ENCODE measurements at places on chromosomes 1 and 21.
A peak's percentile ranks its signal among the peaks of the same experiment; 100 is the strongest.

GRCh38 chr1:46158312-46159281, 16.3 kb upstream of the TSPAN1 start:
- no peak for DNase-seq

GRCh38 chr1:97433094-97433823, 487.6 kb downstream of the DPYD start:
- no peak for DNase-seq

- no peak for DNase-seq
Observed at GRCh38 chr1:235917267-235917811, 50.6 kb upstream of the LYST start.

GRCh38 chr1:246106342-246106763, 400.7 kb downstream of the SMYD3 start:
- no peak for DNase-seq

GRCh38 chr1:47533793-47534328, 96.0 kb downstream of the FOXD2 start:
- no peak for DNase-seq

GRCh38 chr21:45442276-45442675, 37.3 kb downstream of the COL18A1 start:
- DNase-seq = no peak

- peak; percentile 43 for DNase-seq
Observed at GRCh38 chr1:214146523-214146922, 134.4 kb upstream of the SMYD2 start.

DNA sequence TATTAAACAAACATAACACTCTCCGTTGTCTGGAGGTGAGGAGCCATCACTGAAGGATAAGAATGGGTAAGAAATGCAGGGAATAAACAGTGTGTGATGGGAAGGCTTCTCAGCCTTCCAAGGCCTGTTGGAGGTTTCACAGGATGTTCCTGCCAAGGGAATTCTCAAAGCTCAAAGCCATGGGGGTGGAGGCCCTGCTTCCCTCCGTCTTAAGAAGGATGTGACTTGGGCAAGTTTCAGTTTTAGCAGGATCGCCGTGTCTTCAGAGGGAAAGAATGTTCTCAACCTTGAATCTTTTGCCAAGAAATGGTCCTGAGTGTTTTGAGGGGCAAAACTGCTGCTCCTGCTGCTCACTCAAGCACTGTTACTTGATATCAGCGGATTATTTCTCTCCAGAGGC, 41.7 kb upstream of the IL20 start:
- no peak for DNase-seq

DNA sequence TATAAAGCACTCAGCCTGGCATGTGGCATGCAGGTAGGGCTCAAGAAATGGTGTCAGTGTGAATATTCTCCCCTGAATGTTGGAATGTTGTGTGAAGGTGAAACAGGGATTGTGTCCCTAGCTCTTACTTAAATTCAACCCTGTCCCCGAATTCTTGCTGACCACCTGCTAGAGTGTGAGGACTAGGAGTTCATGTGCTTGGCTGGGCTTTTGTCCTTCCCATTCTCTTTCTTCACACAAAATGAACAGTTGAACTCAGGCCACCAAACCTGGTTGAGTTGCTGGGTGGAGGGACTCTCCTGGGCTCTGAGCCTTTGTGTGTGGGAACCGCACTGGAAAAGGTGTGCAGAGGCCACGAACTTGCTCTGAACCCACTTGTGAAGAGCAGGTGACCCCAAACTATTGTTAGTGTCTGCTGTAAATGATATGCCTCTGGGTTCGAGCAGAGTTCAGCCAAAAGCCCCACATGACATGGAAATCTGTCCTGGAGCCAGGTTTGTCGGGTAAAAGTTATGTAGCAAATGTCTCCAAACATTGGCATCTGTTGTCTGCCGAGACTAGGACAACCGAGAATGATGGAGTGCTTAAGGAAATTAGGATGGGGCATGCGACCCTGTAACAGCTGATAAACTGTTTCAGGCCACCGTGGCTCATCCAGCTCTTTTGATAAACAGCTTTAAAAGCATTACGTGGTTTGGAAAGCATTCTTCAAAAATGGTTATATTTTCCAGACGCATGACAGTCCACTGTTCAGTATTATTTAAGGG, 144.2 kb downstream of the DHRS3 start:
- no peak for DNase-seq

GRCh38 chr1:89865498-89866382, 44.9 kb downstream of the LRRC8D start:
- DNase-seq = no peak

GRCh38 chr1:50620680-50621329, 197.6 kb upstream of the DMRTA2 start:
- peak; percentile 45 for DNase-seq

GRCh38 chr1:164518692-164519332, 40.2 kb upstream of the PBX1 start:
- no peak for DNase-seq

- DNase-seq = no peak
Observed at GRCh38 chr1:151801846-151802245, 3.4 kb downstream of the LINGO4 start.

DNA sequence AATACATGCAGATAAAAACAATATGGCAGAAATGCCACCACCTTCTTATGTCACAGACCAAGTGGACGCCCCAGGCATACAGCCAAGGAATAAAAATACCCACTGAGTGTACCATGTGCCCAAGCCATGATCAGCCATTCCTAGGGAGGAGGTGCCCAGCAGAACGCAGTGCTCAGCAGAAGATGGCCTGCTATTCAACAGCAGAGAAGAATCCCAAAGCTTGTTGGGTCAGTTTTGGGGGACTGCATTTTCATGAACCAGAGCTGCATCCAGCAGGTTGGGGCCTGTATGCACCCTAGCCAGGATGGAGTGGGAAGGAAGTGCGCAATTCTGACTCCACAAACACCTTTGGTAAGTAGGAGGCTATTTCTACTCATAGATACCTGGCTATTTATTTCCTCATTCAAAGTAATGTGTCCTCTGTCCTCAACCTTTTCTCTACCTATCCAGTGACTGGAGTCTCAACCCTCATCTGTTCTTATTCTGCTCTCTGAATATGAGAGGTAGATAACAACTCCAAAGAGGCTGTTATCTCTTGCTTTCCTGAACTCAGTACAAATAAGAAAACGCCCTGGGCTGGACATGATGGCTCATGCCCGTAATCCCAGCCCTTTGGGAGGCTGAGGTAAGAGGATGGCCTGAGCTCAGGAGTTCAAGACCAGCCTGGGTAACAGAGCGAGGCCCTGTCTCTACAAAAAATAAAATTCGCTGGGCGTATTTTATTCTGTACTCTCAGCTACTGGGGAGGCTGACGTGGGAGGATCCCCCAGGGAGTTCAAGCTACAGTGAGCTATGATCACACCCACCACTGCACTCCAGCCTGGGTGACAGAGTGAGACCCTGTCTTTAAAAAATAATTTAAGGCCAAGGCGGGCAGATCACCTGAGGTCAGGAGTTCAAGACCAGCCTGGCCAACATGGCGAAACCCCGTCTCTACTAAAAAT, 2.5 kb upstream of the PLEKHM2 start:
- no peak for DNase-seq

- DNase-seq = no peak
Observed at GRCh38 chr1:27557596-27558340, 46.2 kb downstream of the AHDC1 start.

DNA sequence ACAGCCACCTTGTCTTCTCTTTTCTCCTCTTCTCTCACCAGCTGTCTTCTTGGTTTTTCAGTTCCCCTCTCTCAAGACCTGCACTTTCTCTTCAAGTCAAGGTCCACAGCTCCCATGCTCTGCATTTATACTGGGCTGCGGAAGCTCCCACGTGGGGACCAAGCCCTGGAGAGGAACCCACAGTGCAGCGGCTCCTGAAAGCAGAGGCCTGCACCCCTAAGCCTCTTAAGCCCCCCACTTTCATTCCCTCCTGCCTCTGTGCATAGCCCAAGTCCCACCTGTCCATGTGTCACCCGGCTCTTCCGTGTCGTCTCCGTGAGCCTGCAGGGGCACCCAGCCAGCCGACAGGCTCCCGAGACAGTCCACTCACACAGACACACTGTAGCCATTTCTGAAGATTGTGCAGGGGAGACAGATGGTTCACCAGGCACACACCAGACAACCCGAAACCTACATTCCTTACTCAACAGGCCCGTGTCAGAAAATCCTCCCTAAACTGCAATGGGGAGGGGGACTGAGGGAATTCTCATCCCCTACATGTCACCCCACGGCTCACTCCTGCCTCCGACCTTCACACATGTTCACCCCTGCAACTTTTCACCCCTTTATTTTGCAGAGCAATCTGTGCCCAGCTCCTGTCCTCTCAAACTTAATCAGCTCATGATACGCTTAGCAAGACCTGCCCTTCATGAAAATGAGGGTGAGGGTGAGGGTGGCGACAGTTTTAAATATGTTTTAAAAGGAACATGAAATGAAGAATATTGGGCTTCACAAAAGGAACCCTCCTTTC, 6.3 kb downstream of the MX2 start:
- DNase-seq = no peak

DNA sequence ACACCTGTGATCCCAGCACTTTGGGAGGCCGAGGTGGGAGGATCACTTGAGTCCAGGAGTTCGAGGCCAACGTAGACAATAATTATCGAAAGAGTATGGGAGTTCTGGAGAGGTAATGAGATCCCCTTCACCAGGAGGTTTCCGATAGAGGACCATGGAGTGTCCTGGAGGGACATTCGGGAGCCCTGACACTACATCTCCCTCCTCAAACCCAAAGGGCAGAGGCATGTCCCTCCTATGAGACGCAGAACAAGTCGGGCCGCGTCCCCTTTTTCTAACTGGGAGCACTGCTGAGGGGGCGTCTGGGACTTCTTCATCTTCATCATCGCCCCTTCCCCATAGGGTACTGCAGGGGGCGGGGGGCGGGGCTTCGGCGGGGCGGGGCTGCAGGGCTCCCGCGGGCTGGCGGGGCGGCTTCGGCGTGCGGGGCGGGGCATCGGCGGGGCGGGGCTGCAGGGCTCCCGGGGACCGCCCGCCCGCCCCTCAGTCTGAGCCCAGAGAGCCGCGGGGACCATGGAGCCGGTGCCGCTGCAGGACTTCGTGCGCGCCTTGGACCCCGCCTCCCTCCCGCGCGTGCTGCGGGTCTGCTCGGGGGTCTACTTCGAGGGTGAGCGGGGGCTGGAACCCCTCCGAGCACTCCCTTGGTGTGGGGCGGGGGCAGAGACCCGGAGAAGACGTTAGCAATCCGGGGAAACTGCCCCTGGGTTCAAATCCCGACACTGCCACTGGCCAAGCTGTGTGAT, at the start of gene THEMIS2:
Gene THEMIS2 (plus strand): TSS at position 486 of the 743 bp plus-strand sequence. CDS start 28 bp downstream, at position 514.
- DNase-seq = no peak

DNA sequence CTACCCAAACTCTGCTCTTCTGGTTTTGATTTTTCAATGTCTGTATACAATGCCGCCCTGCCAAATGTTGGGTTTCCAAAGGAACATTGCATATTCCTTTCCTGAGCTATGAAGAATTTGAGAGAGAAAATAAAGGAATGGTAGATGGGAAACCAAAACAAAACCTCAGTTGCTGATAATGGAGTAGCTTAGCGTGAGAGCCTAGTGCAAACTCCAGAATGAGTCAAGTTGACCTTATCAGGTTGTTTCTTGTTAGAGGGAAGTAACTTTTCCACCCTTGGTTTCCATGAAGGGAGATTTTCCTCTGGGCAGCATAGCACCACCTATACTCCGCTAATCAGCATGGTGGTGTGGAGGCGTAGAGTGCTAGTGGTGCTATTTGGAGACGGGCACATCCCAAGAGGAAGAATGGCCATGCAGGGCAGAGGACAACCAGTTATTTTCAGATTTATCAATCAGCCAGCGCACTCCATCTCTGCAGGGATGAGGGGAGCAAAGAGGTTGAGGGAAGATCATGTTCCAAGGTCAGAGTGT, 51.6 kb downstream of the BACH1 start:
- DNase-seq = no peak

DNA sequence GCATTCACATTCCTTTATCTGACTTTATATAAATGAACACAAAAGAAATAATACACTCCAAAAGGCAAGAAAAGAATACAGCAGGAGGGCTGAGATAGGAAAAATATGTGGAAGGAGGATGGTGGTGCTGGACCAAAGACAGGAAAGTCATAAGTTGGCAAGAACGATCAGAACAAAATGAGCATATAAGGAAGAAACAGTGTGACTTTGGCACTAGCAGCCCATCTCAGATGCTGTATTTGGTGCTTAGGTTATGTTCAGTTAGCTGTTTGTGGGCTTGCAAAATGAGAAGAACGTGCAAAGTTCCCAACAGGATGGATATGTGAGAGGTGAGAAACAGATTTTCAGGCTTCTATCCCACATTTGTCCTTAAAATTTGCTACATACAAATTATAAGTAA, 719.8 kb upstream of the ADGRL4 start:
- DNase-seq = no peak

Measured in HepG2 (cell line).